Epithelial cell of umbilical artery (primary cell): ENCODE measurements at places on chromosomes 6 and 20. TPM values are rescaled to one million over a fixed set of nuclear protein-coding genes. Genes with fewer than 3 reads are reported as not detected.

ULBP2 gene
- total RNA-seq, result 6.8 and 9.6 TPM in 2 replicates

CDKAL1 gene
- 21.1 and 31.8 TPM in 2 replicates for total RNA-seq

RAD21L1 gene
- 0.15 TPM in 1 of 2 replicates, not detected in the other for total RNA-seq

FERMT1 gene
- total RNA-seq, result 0.65 and 1.7 TPM in 2 replicates

MRPL18 gene
- 93.3 and 133 TPM in 2 replicates for total RNA-seq

TP53TG5 gene
- total RNA-seq, result not detected in 2 replicates

FOXA2 gene
- not detected in 2 replicates for total RNA-seq

SLC32A1 gene
- not detected in 2 replicates for total RNA-seq

ACTL10 gene
- total RNA-seq, result 3.6 and 4.0 TPM in 2 replicates
